ENCODE measurements at places on chromosomes 7 and 10. TPM values are rescaled to one million over a fixed set of nuclear protein-coding genes. Genes with fewer than 3 reads are reported as not detected.

CPEB3 gene
- total RNA-seq = 3.7 TPM

C10orf62 gene
- 0.34 TPM for total RNA-seq

AMPH gene
- 2.0 TPM for total RNA-seq

GFRA1 gene
- 45.6 TPM for total RNA-seq

SMO gene
- 38.6 TPM for total RNA-seq

CDHR1 gene
- total RNA-seq = 0.93 TPM

LRRN3 gene
- total RNA-seq = 4.9 TPM

NXPH1 gene
- total RNA-seq = 0.29 TPM

FAM25G gene
- total RNA-seq = not detected

FFAR4 gene
- total RNA-seq = 0.70 TPM

CH25H gene
- total RNA-seq = 0.70 TPM

CYP3A7 gene
- 0.46 TPM for total RNA-seq

C7orf57 gene
- total RNA-seq = 0.36 TPM
